COR-L47 (cell line): ENCODE measurements at places on chromosomes 7 and 10.

GRCh38 chr7:139709485-139709884 lies 68.3 kb downstream of the HIPK2 start:
- DNase-seq: no peak

- no peak for DNase-seq
These were observed 26.4 kb downstream of the RHOBTB1 start for GRCh38 chr10:60917331-60918280.

DNA sequence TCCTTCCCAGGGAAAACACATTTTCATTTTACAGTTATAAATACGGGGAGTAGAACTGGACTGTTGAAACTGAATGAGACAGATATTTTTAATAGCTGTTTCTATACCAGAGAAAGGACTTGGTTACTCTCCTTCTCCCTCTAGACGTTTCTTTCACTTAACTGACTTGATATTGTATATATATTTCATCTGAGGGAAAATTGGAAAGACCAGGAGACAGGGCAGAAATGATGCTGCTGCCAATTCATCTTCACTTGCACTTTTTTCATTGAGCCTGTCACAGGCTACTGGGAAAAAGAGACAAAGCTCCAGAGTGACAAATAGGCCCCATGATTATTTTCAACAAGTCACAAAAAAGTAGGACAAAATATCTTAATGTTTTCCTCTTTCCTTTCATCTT lies 636.0 kb upstream of the TPK1 start:
- DNase-seq: no peak

GRCh38 chr7:44757739-44758138 lies 9.1 kb downstream of the ZMIZ2 start:
- DNase-seq: no peak

GRCh38 chr10:11913079-11913641 lies 90.0 kb downstream of the PROSER2 start:
- no peak for DNase-seq

GRCh38 chr10:96411716-96412320 lies 53.0 kb upstream of the OPALIN start:
- no peak for DNase-seq

DNA sequence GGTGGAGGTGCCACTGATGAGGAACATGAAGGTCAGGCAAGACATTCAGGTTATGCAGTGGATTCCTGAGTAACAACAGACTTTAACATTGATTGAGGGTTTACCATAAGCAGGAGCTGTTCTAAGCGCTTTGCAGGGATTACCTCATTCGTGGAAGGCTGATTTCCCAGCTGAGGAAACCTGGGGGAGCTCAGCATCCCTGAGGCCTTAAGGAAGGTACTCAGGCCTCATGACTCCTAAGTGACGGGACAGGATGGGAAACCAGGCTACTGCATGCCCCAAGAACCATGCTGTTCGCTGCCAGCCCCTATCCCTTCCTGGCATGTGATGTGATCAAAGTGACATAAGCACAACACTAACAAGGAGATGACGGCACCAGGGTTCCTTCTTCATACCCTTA lies 143.6 kb upstream of the NFE2L3 start:
- DNase-seq: no peak

GRCh38 chr10:96665306-96665705 lies 55.0 kb downstream of the PIK3AP1 start:
- DNase-seq: no peak
